Skin of body (tissue), 3 donors: ENCODE measurements at places on chromosomes 3 and 15. TPM values are rescaled to one million over a fixed set of nuclear protein-coding genes. Genes with fewer than 3 reads are reported as not detected.

- DNase-seq, result no peak
Observed at GRCh38 chr15:58856086-58856485, 77.4 kb downstream of the SLTM start.

STRIT1 gene
- total RNA-seq, result 2.5 TPM

DNA sequence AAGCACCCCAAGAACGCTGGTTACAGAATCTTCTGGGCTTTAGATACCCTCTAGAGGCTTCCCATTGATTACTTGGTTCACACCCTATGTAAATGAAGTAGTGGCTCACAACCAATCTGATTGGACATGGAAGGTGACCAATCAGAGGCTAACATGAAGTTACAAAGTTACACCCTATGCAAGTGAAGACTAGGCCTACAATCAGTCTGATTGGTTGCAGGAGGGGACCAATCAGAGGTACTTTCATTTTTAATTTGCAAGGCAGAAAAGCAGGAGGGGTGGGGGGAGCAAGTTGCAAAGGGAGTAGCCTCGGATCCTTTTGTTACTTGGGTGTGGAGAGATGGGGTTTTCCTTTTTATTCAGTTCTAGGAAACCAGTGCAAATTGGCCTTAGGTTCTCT, 11.1 kb upstream of the RTP2 start:
- DNase-seq, result no peak

- DNase-seq, result peak; percentile 58
Observed at GRCh38 chr3:69085833-69086722, 1.3 kb downstream of the ARL6IP5 start.

GRCh38 chr15:52257734-52258062, 37.9 kb downstream of the MYO5C start:
- DNase-seq, result no peak

DNA sequence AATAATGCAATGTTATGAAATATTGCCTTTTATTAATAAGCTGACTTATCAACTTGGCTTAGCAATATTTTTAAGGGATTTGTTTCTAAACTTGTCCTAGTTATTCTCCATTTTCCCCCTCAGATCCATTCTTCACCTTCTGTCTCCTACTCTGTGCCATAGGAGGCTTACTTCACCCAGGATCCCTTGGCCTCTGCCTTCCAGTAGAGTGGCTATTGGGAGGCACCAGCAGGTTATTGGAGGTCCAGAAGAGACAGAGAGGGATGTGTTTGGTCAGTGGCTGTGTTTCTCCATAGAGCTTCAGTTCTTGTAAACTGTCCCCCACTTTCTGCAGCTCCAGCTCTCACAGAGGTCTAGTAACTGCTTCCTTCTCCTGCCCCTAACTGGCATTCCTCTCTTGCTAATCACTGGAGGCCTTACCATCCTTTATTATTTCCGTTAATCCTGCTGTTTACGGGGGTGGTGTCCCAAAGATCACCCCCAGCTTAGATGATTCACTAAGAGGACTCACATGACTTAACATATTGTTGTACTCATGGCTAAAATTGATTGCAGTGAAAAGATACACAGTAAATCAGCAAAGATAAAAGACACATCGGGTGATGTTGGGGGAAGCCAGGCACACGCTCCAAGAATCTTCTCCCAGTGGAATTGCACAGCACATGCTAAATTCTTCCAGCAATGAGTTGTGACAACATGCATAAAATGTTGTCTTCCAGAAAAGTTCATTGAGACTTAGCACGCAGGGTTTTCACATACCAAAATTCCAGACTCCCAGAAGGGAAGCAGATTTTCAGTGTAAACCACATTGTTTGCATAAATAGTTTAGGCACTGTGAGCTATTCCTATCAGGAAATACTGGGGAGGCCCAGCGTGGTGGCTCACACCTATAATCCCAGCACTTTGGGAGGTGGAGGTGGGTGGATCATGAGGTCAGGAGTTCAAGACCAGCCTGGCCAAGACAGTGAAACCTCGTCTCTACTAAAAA, 67.5 kb downstream of the RPL22L1 start:
- peak; percentile 96 for DNase-seq

- DNase-seq, result no peak
Observed at GRCh38 chr3:42653560-42654330, at the start of gene ZBTB47. Gene ZBTB47, plus strand, starts transcription at chr3:42653697. Its CDS starts 4,659 bp downstream, at chr3:42658356.
